ENCODE measurements at places on chromosomes 1 and 21. TPM values are rescaled to one million over a fixed set of nuclear protein-coding genes. Genes with fewer than 3 reads are reported as not detected.
A peak's percentile ranks its signal among the peaks of the same experiment; 100 is the strongest.

DNA sequence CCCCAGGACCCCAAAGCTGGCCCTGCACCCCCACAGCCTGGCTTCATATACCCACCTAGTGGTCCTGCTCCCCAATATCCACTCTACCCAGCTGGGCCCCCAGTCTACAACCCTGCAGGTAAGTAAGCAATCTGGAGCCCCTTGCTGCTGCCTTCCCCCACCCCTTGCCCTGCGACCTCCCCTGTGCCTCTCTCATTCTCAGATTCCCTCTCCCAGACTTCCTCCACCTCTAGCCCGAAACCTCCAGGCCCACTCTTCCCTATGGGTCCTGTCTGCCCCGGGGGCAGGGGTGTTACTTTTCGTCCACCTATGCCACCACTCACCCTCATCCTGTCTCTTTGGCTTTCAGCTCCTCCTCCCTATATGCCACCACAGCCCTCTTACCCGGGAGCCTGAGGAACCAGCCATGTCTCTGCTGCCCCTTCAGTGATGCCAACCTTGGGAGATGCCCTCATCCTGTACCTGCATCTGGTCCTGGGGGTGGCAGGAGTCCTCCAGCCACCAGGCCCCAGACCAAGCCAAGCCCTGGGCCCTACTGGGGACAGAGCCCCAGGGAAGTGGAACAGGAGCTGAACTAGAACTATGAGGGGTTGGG, 2.9 kb downstream of the SHISA4 start:
- peak overlapping the region; percentile 13 for H3K27ac ChIP-seq
- H3K27me3 ChIP-seq = peaks cover 37% of the 10 kb centered on the region
- H3K4me1 ChIP-seq = peaks cover 11% of the 10 kb centered on the region
- H3K4me3 ChIP-seq = no peak overlapping the region
- DNase-seq = no peak
- no peaks in the 10 kb centered on the region for H3K36me3 ChIP-seq

GRCh38 chr1:109482791-109483671, 674 bp upstream of the ATXN7L2 start:
- peak overlapping the region; percentile 96 for H3K4me3 ChIP-seq
- no peak for DNase-seq
- peaks cover 43% of the 10 kb centered on the region for H3K4me1 ChIP-seq

GABRD gene
- total RNA-seq = not detected

- peaks cover 3% of the 10 kb centered on the region for H3K4me1 ChIP-seq
- H3K36me3 ChIP-seq = peaks cover 2% of the 10 kb centered on the region
- peaks cover 6% of the 10 kb centered on the region for H3K27me3 ChIP-seq
- no peak overlapping the region for H3K4me3 ChIP-seq
- H3K27ac ChIP-seq = no peak overlapping the region
These were observed 41.5 kb downstream of the LRRC3 start for GRCh38 chr21:44496564-44497550.

S100A8 gene
- not detected for total RNA-seq

- peaks cover 8% of the 10 kb centered on the region for H3K27me3 ChIP-seq
- no peaks in the 10 kb centered on the region for H3K4me1 ChIP-seq
- no peaks in the 10 kb centered on the region for H3K36me3 ChIP-seq
- H3K4me3 ChIP-seq = no peak overlapping the region
These were observed 221.2 kb downstream of the PRDM2 start for GRCh38 chr1:13921190-13921589.

GRCh38 chr1:93816970-93817678, 61.9 kb downstream of the DNTTIP2 start:
- no peaks in the 10 kb centered on the region for H3K27me3 ChIP-seq
- H3K36me3 ChIP-seq = no peaks in the 10 kb centered on the region
- peaks cover 13% of the 10 kb centered on the region for H3K4me1 ChIP-seq
- H3K27ac ChIP-seq = no peak overlapping the region

DNA sequence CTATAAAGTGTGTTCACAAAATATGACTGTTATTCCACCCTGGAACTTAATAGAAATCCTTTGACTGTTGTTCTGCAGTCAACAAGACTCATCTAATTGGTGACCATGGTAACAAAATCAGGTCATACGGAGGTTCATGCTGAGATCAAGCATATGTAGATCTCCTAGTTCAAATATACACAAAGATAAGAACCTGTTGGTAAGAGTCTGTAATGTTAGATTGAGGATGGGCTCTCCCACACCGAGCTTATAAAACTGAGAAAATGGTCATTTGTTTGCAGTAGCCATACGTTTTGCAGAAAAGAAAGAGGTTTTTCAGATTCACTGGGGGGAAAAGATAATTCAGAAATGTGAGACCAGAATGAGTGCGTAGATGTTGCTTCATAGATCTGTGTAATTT, 468.1 kb downstream of the RPS6KC1 start:
- H3K36me3 ChIP-seq = no peaks in the 10 kb centered on the region
- no peak for DNase-seq
- peaks cover 3% of the 10 kb centered on the region for H3K27me3 ChIP-seq
- H3K4me1 ChIP-seq = no peaks in the 10 kb centered on the region
- no peak overlapping the region for H3K27ac ChIP-seq

All from activated CD4-positive, alpha-beta T cell treated with anti-CD3 and anti-CD28 coated beads, Interleukin-2, amount 10 ng/mL, durations not matched to agents 24 days and 14 days (primary cell).